Stimulated activated CD8-positive, alpha-beta memory T cell treated with anti-CD3 and anti-CD28 coated beads, Interleukin-15, amount 100 ng/mL, for 1 hour (primary cell): ENCODE measurements at places on chromosomes 6 and 20.

DNA sequence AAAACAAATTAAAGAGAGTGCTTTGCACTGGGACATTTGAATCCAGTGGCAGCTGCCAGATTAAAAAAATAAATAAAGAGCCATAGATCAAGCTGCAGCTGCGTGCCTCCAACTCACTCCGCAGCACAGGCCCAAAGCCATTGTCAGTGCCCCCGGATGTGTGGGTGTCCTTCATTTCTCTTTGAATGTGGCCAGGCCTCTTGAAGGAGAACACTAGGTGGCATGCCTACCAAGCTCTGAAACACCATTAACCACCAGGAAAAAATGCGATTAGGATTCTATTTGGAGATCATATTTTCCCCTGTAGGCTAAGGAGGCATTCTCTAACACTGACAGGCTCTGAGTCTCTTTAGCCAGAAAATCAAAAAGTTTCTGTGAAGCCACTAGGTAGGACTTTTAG is 549.8 kb downstream of the PRKN start:
- DNase-seq, result no peak

- DNase-seq, result no peak
Observed at GRCh38 chr6:156791320-156791850, 14.2 kb downstream of the ARID1B start.

DNA sequence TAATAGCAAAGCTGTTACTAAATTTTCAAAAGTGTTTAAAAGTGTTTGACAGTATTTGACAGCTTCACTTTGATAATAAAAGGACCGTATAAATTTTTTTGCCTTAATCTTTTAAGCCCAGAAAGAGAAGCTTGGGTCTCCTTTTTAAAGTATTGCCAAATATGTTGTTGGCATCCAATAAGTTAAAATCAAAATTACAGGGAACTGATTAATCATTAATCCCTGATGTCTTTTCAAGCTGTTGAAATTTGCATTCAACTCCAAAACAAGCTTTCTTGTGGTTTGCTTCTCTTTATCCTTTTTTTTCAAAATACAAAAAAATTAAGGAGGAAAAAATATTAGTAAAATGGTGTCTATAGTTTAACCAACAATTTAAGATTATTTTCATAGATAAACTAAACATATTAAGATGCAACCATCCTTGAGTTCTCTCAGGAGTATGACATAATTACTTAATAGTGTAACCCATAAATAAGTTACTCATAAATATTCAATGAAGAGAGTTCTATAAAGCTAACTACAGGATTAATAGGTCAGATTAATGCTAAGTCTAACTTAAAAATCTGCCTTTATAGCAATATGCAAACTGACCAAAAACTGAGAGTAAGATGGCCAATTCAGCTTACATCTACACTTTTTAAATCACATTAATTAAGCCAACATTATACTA is 27.0 kb upstream of the CALHM6 start:
- no peak for DNase-seq

DNA sequence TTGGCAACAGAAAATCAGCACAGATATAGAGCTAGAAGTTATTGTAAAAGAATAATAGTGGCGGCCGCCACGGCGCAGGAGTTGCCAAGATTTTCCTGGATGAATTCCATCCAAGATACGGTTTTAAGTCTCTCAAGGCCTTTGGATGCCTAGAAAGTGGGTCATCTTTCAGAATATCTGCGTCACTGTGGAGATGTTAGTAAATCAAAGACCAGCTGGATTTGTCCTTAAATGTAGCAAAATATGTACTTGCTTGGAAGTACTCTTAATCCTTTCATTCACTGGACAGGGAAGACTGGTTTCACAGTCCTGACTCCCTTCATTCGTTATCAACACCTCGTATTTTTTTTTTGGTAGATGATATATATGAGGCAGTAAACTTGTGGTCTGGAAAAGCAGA is 83.0 kb downstream of the SLC22A3 start:
- no peak for DNase-seq

- no peak for DNase-seq
Observed at GRCh38 chr6:68572525-68572924, 62.6 kb upstream of the ADGRB3 start.

DNA sequence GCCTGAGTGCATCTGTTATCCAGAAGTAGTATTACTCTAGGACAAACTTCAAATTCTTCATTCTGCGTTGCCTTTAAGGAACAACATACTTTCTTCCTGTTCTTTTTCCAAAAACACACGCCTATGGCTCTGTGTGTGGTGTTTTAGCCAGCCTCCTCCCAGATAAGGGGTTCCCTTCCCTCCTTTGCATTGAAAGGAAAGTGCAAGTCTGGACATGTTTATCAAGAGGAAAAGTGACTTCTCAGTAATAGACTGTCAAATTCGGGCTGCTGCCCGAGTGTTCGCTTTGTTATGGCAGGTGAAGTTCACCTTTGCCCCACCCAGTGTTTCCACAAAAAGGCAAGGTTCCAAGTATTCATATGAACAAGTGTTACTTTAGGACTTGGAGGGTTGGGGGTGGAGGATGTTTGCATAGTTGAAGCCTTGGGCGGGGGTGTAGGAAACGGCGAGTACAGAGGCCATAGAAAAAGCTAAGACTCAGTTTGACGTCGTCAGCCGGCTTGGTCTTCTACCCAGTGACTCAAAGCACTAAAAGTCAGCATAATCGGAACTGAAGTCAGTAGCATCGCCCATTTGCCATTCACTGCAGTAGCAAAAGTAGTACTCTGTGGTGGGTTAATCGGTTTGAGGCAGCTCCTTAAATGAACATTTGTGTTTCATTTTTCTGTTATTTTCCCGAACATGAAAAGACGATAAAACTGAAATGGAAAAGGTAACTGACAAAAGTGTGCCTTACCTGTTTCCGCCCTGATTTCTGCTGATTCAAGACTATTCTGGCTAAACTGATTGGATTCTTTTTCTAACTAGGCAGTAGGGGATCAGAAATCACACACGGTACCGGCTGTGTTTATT is 12.5 kb downstream of the PRDM1 start:
- peak; percentile 43 for DNase-seq

DNA sequence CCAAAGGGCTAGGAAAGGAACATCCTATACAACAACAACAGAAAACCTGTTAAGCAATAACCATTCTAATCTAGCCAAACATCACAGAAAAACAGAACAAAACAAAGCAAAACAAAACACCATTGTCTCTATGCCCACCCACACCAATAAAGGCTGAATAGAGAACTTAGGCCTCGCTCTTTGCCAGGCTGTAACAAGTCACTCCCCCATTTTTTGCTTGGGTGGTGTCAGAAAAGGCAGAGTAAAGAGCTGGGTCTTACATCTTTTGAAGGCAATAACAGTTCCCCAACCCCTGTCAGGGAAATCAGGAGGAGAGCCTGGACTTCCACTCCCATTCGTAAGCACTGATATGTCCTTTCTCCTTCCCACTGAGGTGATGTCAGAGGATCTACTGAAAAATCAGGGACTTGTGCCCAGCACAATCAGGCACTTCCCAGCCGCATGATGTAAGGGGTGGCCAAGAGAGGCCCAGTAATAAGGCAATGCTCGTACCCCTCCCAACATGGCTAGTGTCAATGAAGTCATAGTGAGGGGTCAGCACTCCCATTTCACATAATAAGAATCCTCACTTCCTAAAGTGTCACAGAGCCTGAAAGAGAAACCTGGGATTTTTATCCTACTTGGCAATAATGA is 31.0 kb downstream of the THEMIS start:
- DNase-seq, result no peak

GRCh38 chr6:87975561-87975960 is 72.1 kb upstream of the SPACA1 start:
- no peak for DNase-seq

DNA sequence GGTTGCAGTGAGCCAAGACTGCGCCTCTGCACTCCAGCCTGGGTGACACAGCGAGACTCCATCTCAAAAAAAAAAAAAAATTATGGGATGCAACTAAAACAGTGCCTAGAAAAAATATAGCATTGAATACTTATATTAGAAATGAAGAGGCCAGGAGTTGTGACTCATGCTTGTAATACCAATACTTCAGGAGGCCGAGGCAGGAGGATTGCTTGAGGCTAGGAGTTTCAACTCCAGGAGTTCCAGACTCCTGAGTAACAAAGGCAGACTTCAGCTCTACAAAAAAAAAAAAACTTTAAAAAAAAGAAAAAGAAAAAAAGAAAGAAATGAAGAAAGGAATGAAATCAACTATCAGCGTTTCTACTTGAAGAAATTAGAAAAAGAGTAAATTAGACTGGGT is 17.1 kb upstream of the GJA1 start:
- DNase-seq, result no peak

GRCh38 chr6:144214622-144215401 is 64.5 kb downstream of the STX11 start:
- DNase-seq, result no peak

DNA sequence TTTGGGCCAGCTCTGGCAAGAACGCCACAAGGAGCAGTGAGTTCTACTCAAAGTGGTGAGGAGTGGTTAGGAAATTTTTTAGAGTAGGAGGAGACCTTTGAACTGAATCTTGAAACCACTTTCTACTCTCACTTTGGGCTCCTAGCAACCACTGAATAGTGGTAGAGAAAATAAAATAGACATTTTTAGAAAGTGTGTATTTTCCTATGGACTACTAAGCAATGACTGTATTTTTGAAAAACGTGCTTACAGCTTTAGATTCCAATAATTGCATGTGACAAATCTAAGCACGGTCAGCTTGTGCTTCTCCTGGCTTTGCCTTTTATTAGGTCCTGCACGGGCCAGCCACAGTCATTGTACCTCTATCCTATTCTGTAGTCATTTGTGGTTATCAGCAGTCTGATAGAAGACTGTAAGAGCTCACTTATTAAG is 8.7 kb upstream of the IFNGR1 start:
- no peak for DNase-seq

DNA sequence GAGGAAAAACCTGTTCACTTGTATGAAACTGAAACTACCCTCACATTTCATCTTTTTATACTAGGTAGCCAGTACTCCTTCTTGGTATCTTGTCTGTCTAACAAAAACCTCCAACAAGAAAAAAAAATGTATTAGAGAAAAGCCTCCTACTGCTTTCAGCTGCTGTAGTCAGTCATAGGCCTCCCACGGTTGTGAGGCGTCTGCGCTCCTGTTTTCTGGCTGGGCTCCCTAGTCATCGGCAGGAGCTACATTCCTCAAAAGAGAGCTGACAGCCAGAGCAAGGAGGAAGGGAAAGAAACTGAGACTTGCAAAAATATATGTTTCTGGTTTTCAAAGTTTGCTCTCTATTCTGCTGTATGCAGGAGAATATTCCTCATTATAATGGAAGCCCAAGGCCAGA is 517.0 kb downstream of the LMBRD1 start:
- DNase-seq, result no peak

DNA sequence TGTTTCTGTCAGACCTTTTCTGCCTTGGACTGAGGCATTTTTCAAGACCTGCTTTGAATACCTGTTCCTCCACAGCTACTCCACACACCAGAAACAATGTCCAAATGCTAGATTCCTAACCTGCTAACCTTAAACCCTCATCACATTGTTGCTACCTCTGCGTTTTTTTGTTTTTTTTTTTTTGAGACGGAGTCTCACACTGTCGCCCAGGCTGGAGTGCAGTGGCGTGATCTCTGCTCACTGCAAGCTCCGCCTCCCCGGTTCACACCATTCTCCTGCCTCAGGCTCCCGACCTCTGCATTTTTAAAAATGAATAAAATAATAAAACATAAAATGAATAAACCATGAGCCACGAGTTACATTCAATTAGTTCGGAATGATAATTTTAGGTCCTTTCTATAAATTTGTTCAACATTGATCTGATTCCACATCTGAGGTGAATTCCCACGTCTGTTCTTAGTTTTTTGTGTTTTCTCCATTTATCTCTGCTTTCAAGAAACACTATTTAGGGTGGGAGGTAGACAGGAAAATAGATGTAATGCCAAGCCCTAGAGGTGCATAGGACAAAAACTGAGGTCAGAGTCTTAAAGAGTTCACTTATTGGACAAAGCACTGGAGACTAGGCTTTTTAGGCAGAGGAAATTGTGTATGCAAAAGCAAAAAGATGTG is 1.3 kb downstream of the C6orf89 start:
- no peak for DNase-seq

- no peak for DNase-seq
Observed at GRCh38 chr6:27862396-27863066, 49.7 kb downstream of the OR2B2 start.

DNA sequence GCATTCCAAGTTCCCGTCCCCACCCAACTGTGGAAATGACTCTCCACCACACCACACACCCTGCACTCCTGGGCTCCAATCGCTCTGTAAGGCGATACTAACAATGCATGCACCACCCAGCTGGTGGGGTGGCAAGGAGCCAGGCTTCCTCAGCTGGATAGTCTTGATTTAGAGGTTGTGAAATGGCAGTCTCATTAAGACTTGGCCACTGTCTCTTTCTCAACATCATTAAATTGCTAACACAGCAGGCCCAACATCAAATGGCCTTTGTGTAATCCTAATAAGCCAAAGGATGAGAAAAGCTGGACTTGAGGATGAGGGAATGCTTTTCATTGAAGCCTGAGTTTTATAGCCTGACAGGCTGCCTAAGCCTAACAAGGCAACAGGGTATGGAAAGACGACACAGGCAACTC is 223.7 kb downstream of the GMDS start:
- no peak for DNase-seq

DNA sequence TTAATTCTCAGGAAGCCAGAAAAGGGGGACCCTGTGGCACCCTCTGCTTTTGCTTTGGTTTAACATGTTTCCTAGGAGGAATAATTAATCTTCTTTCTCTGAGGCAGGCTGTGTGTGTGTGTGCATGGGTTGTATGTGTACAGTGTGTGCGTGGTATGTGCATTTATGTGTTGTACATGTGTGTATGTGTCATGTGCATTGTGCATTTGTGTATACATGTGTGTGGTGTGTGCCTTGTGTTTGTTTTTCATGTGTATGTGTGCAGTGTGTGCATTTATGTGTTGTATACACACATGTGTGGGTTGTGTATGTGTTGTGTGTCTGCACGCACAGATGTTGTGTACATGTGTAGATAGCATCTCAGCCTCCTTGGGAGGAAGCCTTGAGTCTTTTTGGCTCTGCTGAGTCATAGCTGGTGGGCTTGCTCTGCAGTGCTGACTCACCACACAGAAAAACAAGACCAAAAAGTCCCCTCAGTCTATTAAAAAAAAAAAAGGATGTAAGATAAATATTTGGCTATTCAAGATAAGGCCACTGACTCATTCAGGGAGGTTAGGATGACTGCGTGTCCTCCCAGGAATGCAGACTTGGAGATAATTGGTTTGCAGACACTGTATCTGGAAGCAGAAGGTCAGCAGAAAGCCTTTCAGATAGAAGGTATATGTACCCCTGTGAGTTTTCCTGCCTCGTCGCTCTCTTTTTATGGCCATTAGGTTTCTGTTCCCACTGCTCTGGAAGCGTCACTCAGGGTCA is 58.6 kb downstream of the SYNJ2 start:
- DNase-seq, result no peak

DNA sequence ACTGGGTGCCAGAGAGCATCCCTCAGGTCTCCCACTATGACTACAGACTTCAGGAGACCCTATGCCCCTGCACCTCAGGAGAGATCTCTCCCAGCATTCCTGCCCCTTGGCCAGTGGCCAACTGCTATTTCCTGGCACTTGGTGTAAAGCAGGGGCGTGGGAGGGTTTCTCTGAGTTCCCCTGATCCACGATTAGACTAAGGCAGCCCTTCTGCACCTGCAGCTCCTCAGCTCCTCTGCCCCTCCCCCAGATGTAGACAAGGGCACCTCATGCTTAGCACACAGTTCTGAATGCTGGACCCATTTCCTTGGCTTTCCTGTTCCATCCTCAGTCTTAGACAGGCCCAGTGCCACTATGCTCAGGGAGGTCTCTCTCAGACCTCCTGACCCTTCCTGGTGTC is 28.6 kb downstream of the EDN1 start:
- no peak for DNase-seq

GRCh38 chr20:64049060-64049877 is at the start of gene SOX18:
Gene SOX18 (minus strand): TSS chr20:64049639. CDS start chr20:64049516, 123 bp downstream.
- no peak for DNase-seq

GRCh38 chr20:36950414-36951197 is 902 bp downstream of the SAMHD1 start:
- DNase-seq, result no peak
